SJSA1 (cell line): ENCODE measurements at places on chromosomes 2 and 18. TPM values are rescaled to one million over a fixed set of nuclear protein-coding genes. Genes with fewer than 3 reads are reported as not detected.

C1GALT1C1L gene
- total RNA-seq: 0.75 and 1.1 TPM in 2 replicates

SKA1 gene
- total RNA-seq: 70.2 and 71.5 TPM in 2 replicates

MYCN gene
- 1.2 and 3.7 TPM in 2 replicates for total RNA-seq

GPBAR1 gene
- total RNA-seq: 0.89 TPM in 1 of 2 replicates, not detected in the other

TWIST2 gene
- total RNA-seq: 32.6 and 33.9 TPM in 2 replicates

CCDC121 gene
- total RNA-seq: 2.4 and 2.9 TPM in 2 replicates

GREB1L gene
- total RNA-seq: 0.81 and 1.2 TPM in 2 replicates

OTOS gene
- not detected in 2 replicates for total RNA-seq

NPPC gene
- not detected in 2 replicates for total RNA-seq

SIX3 gene
- not detected in 2 replicates for total RNA-seq

LRRTM1 gene
- total RNA-seq: not detected in 2 replicates

LYG2 gene
- not detected in 2 replicates for total RNA-seq

SERPINB13 gene
- total RNA-seq: not detected in 2 replicates

SPDYA gene
- total RNA-seq: 0.24 and 0.28 TPM in 2 replicates

TSN gene
- total RNA-seq: 89.6 and 92.0 TPM in 2 replicates

UGT1A8 gene
- total RNA-seq: not detected in 2 replicates

CIB4 gene
- total RNA-seq: not detected in 2 replicates

ITGB1BP1 gene
- total RNA-seq: 64.4 and 70.1 TPM in 2 replicates

BMP10 gene
- not detected in 2 replicates for total RNA-seq

KIAA2012 gene
- total RNA-seq: 0.03 TPM in 1 of 2 replicates, not detected in the other

PARD3B gene
- 8.3 and 10.6 TPM in 2 replicates for total RNA-seq

EFHD1 gene
- 0.66 and 1.4 TPM in 2 replicates for total RNA-seq

ALKAL2 gene
- total RNA-seq: not detected in 2 replicates

BOLL gene
- not detected in 2 replicates for total RNA-seq

KLHL30 gene
- 0.50 and 1.5 TPM in 2 replicates for total RNA-seq

C2orf78 gene
- total RNA-seq: 0.03 TPM in 1 of 2 replicates, not detected in the other

DNAH7 gene
- under 0.01 TPM in 1 of 2 replicates, not detected in the other for total RNA-seq

VAMP8 gene
- not detected in 2 replicates for total RNA-seq

PAIP2B gene
- total RNA-seq: 0.25 and 0.34 TPM in 2 replicates

ILKAP gene
- 14.5 and 20.2 TPM in 2 replicates for total RNA-seq

IL1R2 gene
- total RNA-seq: 0.16 TPM in 1 of 2 replicates, not detected in the other

B3GNT7 gene
- total RNA-seq: not detected in 2 replicates

AQP12A gene
- not detected in 2 replicates for total RNA-seq

NCKAP1 gene
- total RNA-seq: 96.6 and 195 TPM in 2 replicates

UCN gene
- total RNA-seq: 0.21 and 6.8 TPM in 2 replicates

PHOSPHO2 gene
- total RNA-seq: 1.9 TPM in 2 replicates

TMEM163 gene
- total RNA-seq: not detected in 2 replicates

PAX3 gene
- 0.03 TPM in 1 of 2 replicates, not detected in the other for total RNA-seq

LTBP1 gene
- total RNA-seq: 8.7 and 13.0 TPM in 2 replicates

ERFE gene
- 8.4 and 14.9 TPM in 2 replicates for total RNA-seq

ACKR3 gene
- total RNA-seq: 4.3 and 8.5 TPM in 2 replicates

SPP2 gene
- not detected in 2 replicates for total RNA-seq

ANKRD23 gene
- 2.5 and 3.4 TPM in 2 replicates for total RNA-seq

HOXD9 gene
- 1.8 TPM in 2 replicates for total RNA-seq

MYL1 gene
- total RNA-seq: not detected in 2 replicates

LYPD6B gene
- total RNA-seq: 35.7 and 43.3 TPM in 2 replicates
